ENCODE measurements at places on chromosomes 4 and X.
A peak's percentile ranks its signal among the peaks of the same experiment; 100 is the strongest.

DNA sequence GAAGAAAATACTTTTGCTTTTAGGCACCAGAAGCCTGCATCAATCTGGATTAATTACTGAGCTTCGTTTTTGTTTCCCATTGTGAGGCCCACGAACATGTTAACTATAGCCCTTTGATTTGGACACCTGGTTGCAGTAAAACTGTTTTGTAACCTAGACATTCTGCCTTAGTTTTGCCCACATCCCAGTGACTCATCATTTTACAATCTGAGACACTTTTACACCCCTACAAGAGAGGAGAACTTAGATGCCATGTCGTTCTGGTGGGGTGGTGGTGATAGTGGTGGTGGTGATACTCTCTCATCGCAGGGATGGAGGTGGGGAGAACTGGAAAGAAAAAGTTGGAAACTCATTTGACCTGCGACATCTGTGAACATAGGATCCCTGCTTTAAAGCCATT lies 1257.2 kb downstream of the ADGRL3 start:
- no peak for DNase-seq

GRCh38 chrX:154371017-154371788 lies 3.2 kb downstream of the FLNA start:
- DNase-seq = peak; percentile 66

DNA sequence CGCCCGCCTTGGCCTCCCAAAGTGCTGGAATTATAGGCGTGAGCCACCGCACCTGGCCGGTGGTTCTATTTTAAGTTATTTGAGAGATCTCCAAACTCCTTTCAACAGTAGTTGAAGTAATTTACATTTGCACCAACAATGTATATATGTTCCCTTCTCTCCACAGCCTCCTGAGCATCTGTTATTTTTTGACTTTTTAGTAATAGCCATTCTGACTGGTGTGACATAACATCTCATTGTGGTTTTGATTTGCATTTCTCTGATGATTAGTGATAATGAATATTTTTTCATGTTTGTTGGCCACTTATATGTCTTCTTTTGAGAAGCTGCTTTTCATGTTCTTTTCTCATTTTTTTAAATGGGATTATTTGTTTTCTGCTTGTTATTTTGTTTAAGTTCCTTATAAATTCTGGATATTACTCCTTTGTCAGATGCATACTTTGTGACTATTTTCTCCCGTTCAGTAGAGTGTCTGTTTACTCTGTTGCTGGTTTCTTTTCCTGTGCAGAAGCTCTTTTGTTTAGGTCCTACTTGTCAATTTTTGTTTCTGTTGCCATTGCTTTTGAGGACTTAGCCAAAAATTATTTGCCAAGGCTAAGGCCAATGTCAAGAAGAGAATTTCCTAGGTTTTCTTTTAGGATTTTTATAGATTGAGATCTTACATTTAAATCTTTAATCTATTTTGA lies 213.2 kb downstream of the ARHGAP24 start:
- DNase-seq = no peak

- DNase-seq = no peak
Measured at GRCh38 chr4:170698334-170698733, 608.6 kb upstream of the AADAT start.

DNA sequence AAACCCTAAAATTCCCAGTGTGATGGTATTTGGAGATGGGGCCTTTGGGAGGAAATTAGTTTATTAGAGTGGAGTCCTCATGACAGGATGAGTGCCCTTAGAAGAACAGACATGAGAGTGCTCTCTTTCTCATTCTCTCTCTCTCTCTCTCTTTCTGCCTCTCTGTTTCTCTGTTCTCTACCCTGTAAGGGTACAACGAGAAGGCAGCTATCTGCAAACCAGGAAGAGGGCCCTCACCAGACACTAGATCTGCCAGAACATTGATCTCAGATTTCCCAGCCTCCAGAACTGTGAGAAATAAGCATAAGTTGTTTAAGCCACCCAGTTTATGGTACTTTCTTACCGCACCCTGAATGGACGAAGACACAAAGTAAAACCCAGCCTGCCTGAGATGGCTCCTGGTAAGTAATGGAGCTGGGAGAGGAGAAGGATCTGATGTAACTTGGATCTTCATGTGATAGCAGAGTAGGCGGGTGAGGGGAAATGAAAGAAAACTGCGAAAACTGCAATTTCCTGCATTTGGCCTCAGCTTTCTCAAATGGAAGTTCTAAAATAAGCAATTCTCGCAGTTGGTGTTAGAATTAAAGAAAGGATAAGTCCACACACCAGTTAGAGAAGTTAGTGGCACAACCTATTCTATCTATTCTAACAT lies 8.7 kb upstream of the CDS1 start:
- no peak for DNase-seq

DNA sequence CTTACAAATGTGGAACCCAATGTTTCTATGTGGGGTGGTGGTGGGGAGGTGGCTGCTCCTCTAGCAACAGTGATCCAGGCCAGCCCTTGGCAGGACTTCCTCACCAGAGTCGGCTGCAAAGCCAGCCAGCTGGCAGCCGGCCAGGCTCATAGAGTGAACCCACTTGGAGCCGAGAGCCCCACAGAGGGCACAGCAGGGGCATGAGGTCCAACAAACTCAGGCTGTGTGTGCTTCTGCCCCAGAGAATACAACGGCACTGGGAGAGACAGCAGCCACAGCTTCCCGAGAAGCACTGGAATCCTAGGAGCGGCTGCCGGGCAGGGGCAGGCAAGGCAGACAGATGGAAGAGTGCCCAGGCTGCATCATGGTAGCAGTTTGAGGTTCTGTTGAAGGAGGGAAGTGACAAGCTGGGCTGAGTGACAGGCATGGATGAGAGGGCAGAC lies 23.5 kb upstream of the SOWAHD start:
- DNase-seq = no peak

DNA sequence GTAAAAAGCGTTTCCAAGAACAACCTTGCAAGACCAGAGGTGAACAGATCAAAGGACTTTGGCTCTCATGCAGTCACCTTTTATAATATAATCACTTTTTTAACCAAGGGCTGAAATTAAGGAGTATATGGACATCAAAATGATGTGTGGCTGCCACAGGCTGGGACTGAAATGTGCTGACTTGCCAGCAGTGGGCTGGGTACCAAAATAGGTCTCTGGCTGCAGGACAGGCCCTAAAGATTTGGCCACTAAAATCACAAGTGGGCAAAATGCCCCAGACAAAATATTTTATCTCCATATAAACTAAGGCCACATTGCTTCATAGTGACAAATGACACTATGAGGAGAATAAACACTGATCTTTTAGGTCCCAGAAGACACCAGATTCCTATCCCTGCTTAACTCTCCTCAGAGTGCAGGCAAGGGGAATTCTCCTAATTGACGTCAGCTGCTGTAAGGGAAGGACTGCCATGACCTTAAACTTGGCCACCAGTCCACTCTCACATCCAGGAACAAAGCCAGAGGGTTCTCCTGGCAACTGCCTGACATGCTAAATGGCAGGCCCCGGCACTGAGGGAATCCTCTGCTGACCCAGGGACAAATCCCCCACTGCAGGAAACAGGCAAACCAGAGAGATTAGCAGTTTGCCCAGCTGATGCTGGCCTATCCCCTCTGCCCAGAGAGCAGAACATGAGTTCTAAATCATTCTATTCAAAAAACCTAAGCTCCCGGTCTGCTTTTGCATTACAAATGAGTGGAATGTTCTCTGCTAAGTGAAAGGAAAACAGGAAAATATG lies 155.8 kb downstream of the PPP3CA start:
- DNase-seq = no peak

DNA sequence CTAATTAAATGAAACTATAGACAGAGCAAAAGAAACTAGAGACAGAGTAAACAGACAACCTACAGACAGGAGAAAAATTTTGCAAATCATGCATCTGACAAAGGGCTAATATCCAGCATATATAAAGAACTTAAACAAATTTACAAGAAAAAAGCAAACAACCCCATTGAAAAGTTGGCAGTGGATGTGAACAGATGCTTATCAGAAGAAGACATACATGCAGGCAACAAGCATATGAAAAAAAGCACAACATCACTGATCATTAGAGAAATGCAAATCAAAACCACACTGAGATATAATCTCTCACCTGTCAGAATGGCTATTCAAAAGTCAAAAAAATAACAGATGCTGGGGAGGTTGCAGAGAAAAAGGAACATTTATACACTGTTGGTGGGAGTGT lies 14.8 kb downstream of the ZNF280C start:
- no peak for DNase-seq

DNA sequence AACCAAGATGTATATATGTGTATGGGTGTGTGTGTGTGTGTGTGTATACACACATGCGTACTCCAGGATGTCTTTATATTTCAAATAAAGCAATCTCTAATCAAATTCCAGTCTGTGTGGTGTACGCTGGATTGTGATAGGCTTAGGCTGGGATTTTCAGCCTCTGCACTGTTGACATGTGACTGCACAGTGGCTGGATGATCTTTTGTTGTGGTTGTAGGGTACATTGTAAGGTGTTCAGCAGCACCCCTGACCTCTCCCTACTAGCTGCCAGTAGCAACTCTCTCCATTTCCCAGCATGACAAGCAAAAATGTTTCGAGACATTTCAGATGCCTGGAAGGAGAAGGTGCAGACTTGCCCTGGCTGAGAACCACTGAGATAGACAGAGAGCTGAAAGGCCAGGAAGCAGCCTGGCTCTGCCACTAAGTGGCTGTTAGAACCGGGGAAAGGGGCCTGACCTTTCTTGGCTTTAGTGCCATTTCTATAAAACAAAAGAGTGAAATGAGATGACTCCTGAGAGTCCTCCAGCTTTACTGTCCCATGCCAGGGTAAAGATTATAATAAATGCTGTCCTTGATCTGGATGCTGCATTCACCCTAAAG lies 10.5 kb downstream of the PGM2 start:
- no peak for DNase-seq

DNA sequence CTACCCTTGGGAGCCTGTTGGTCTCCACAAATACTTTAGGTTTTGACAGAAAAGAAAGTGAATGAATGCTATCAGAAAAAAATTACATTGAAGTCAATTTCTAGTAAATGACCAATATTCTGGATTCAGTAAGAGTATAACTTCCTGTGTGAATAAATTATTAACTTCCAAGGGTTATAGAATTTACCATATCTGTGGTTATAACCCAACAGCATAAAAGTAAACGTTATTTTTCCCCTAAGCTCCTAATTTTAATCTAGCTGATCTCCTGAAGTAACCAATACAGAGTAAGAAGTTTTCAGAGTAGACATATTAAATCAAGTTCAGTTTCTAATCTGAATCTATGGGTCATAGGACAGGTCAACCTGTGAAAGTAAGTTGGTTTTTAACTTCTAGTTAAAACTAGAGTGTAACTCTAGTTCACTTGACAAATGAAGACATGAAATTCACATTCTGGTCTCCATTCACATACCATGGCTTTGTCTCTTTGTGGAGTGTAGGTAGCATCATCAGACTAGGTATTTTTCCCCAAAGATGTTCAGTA lies 22.8 kb downstream of the DTHD1 start:
- DNase-seq = no peak

DNA sequence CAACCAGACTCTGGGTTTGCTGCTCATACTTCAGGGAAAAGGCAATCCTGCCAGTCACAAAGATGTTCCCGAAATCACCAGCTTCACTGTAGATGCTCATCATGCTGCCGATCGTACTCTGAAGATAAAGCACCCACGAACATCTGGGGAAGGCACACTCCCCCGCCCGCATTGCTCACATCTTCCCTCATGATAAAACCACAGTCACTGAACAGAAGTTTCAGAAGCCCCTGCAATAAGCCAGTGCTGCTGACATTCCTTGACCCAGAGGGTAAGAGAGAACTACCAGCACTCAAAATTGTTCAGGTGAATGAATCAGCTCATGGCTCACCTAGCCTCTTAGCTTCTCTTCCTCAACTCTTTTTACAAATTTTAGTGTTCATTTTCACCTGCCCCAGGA lies 43.1 kb downstream of the SRPX2 start:
- no peak for DNase-seq

GRCh38 chr4:125958519-125958918 lies 643.8 kb downstream of the FAT4 start:
- no peak for DNase-seq

DNA sequence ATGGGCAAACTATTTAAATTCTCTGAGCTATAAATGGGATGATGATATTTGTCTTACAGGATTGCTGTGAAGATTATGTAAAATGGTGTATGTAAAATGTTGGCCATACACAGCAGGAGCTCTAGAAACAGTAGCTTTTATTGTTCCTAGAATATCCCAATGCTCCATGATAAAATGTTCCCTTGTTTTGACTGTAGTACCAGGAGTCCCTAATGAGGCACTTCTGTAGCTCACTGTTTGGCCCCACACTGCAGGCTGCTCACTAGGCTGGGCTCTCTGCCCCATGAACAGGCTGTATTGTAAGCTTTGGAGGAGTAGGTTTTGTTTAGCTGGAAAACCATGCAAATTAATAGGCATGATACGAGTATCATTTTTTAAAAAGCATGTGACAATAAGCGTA lies 3.3 kb upstream of the FGA start:
- no peak for DNase-seq

DNA sequence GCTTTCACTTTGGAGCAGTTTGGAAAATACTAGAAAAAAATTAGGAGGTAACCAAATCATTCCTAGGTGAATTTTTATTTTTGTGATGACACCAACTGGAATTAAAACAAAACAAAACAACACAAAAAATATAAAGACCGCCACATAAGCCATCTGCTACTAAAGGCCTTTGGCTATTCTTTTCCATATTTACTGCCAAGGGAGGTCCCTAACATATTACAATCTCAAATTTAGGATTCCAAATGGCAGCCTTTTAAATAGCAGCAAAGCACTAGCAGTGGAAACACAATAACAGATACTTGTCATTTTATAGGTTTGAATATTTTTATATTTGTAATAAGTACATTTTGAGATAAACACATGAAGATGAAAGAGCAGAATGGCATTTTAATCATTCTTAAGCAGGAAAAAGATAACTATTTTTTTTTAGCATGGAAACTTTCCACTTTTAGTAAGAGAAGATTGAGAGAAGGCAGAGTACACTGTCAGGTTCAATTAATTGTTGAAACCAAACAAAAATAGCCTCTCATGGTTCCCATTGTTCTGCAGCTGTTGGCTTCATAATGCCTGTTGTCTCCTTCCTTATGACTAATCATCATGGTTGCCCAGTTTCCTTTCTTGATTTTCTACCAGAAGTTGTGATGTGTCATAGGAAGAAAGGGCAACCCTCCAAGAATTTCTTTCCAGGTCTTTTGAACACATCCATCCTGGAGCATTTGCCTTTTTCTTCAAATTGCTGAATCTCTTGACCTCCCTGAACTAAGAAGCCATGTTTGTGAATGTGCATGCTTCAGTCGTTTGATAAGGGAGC lies 219.0 kb upstream of the EMCN start:
- DNase-seq = peak; percentile 24

DNA sequence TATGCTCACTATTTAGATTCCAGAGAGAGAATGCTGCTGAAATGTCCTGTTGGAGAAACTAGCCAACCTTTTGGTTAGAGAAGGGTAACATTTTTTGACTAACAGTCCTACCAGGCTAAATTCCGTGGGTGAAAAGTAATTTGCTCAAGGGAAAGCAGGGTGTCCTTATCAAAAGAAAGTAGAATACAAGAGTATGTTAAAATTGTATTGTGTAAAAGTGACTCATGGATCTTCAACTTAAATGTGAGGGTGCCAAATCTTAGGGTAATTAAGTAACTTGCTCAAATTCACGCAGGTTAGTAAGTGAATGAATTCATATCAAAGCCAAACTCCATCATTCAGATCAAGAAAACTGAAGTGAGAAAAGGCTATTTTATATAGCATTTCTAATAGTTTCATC lies 81.7 kb downstream of the PCDH7 start:
- DNase-seq = no peak
